ENCODE measurements at places on chromosomes 6 and 20.

DNA sequence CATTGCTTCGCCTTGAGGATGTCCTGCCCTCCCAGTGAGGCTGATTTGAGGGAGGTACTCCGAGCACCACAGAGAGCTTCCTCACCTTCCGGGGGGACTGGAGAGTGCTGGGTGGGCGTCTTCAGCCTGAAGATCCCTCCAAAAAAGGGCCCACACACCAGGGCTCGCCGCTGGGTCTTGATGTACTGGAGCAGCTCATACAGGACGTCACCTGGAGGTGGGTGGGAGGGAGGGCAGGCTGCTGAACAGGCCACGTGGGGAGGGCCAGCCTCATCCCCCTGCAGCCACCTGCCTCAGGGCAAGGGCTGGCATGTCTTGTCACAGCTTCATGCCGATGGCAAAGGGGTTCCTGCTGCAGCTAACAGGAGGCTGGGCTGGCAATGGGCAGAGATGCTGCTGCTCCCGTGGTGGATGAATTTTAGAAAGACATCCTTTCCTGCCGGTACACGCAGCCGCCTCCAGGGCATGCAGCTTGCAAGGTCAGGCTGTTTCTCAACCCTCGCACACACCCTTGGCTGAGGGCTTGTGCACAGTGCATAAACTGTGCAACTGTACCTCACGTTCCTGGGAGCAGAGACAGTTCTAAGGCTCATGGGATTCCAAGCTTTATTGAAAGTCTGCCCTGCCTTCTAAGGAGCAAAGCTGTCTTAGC is 14.0 kb downstream of the ETV7 start:
- DNase-seq, result no peak

DNA sequence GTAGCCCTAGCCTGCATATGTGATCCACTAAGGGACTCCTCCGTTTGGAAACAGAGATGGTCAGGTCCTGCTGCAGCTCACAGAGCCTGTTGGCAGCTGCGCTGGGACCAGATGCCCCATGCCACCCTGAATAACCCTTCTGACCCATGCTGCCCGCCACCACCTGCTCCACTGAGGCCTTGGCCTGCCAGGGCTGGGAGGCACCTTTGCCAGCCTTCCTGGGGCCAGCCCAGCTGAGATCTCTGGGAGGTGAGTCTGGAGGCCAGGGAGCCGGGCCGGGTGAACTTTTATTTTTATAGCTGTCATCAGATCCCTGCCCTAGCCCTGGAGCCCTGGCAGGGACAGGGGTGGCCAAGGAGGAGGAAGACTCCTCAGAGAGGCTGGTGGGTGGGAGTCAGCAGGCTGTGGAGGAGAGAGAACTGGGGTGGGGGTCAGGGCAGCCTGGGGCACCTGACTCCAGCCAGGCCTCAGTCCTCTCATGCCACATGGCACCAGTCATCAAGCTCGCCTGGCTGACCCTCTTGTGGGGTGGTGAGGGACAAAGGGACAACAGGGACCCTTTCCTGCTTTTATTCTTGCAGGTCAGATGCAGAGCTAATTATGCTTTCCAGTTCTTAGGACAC is 10.0 kb downstream of the CEBPB start:
- DNase-seq, result no peak

DNA sequence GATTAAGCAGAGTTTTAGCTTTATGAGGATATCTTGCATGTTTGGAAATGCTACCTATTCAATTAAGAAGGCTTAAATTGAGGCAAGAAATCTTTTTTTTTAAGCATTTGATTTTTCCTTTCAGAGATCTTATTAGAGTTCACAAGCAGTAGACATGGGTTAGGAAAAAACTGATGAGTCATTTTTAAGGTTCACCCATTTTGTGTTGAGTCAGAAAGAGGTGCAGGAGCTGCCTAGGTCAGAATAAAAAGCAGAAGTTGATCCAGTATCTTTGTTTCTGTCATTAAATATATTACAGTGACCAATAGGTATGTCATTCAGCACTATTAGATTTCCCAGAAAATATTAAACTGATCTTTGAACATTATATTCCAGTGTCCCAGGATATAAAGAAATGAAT is 306.8 kb downstream of the LMBRD1 start:
- no peak for DNase-seq

DNA sequence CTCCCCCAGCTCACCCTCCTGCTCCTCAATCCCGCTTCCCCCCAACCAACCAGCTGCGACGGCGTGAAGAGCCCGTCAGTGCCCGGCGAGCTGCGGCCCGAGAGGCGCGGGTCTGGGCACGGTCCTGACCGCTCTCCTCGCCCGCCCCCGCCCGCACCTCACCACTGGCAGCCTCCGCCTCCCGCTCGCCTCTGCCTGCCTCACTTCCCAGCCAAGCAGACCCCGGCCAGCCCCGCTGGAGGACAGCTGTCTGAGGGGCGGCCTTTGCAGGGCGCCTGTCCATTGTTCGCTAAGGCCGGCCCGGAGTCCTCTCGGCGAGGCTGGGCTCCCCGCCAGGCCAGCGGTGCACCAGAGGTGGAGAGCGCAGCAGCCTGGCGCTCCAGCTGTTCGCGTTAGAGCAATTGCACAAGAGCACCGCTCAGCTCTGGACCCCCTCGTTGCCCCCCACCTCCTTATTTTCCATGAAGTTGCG is 1.3 kb downstream of the SOBP start:
- DNase-seq, result peak; percentile 13

GRCh38 chr6:28839443-28840120 is 84.2 kb downstream of the TRIM27 start:
- DNase-seq, result no peak

GRCh38 chr6:15511248-15512125 is 151.3 kb downstream of the DTNBP1 start:
- DNase-seq, result no peak

- peak; percentile 29 for DNase-seq
Measured at GRCh38 chr6:111781041-111781708, 92.1 kb downstream of the FYN start.

DNA sequence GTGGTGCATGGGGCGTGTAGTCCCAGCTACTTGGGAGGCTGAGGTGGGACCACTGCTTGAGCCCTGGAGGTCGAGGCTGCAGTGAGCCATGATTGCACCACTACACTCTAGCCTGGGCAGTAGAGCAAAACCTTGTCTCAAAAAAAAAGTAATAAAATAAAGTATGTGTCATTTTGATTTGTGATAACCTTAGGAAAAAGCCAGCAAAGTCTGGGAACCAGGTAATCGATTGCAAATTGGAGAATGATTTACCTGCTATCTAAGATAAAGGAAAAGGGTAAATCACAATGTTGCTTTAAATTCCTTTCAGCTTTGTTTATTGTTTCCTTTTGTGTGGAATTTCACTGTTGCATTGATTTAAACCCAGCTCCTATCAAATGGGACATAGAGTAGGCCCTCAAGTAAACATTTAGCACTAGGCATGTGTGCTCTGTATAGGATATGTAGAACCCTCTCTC is 59.0 kb downstream of the SGK1 start:
- DNase-seq, result no peak

- no peak for DNase-seq
Measured at GRCh38 chr6:70717038-70717801, 49.5 kb downstream of the SMAP1 start.

GRCh38 chr20:2952766-2953165 is 79.5 kb downstream of the PTPRA start:
- DNase-seq, result peak; percentile 15
